ENCODE measurements at places on chromosomes 5 and 9.

DNA sequence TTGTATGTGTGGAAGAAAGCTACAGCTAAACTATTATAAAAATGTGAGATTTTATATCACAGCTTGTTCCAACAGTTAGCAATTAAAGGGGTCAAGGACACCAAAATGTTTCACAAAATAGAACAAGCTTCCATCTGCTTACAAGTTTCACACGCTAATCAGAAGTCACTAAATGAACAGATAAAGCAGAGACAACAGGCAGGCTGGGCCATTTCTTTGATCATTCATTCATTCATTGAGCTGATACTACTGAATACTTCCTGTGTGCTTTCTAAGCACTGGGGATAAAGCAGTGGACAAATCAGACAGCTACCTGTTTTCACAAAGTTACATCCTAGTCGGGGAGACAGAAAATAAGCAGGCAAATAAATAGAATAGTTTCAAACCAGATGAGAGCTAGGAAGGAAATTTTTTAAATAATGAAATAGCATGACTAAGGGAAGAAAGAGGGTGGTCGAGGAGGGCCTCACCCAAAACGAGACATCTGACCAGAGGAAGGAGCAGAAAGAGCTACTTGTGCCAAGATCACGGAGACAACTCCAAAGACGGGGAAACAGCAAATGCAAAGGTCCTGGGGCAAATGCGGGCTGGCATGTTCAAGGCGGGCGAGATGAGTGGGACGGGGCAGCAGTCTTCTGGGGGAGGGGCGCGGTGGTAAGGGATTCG lies 1.2 kb downstream of the MAPK9 start:
- DNase-seq, result no peak

- no peak for DNase-seq
Observed at GRCh38 chr5:36346896-36347690, 45.4 kb upstream of the RANBP3L start.

DNA sequence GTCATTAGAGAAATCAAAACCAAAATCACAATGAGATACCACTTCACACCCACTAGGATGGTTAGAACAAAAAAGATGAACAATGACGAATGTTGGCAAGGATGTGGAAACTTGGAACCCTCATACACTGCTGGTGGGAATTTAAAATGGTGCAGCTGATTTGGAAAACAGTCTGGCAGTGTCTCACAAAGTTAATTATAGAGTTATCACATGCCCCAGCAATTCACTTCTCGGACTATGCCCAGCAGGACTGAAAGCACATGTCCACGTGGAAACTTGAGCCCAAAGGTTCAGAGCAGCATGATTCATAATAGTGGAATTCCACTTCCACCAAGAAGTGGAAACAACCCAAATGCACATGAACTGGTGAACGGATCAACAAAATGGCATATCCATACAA lies 85.0 kb upstream of the HRH2 start:
- DNase-seq, result no peak

DNA sequence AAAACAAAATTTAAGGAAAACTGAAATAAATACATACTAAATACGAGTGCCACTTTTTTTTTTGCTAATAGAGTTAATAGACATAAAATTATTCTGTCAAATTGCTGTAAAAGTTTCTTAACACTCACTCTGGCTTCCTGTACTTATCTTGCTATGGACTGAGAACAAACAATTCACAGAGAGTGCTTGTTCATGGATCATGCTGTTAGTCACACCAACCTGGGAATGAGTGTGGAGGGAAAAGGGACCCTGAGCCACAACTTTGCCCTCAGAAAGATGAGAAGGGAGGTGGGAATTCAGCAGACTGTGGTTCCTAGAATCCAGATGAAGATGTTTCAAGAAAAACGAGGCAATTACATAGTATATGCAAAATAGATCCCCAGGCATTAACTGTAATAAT lies 246.9 kb downstream of the FBXL7 start:
- DNase-seq, result no peak

DNA sequence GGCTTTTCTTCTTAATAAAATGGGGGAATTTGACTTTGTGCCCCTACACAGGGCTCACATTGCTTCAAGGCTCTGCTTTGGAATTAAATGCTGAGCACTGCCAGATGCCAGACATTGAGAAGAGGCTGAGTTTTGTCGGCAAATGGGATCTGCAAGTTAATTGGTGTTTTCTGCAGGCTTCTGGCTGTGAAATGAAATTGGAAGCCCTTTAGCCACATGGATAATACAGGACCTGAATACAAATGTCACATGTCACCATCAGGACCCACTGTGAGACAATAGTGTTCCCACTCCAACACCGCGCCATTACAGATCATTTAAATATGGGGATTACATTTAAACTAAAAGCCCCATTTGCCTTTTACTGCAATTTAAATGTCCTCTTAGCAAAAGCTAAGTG lies 164.4 kb downstream of the ZSWIM6 start:
- DNase-seq, result no peak

DNA sequence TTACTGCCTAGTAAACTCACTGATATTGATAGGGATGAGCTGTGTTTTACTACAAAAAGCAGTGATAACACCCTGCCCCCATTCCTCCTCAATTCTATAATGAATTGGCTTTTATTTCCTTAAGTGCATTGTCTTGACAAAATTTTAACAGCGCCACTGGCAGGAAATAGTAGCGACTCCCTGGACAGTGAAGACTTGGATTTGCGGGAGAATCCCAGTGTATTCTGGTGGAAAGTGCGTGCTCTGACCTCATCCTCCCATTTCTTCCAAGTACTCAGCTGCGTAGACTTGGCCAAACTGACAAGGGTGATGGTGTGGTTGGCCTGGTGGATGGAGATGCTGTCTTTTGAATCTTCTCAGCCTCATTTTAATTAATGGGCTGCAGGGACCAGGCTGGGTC lies 5.3 kb downstream of the TRIO start:
- DNase-seq, result no peak

DNA sequence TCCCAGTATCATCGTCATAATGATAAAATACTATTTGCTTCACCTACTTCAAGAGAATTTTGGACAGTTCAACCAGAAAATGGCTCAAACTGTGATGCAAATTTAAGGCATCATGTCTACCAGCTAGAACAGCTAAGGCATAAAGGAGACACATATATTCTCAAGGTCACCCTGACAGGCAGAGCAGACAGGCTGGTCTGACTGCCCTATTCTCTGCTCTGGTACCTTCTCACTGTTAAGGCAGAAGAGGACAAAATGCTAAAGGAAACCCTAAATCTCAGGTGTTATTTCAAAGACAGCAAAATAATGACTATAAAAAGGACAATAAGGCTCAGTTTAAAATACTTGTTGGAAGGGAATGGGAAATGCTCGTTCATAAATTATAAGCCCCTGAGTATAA lies 87.2 kb downstream of the MRPS27 start:
- no peak for DNase-seq

GRCh38 chr9:137138722-137139467 lies at the start of gene GRIN1:
TSS of gene GRIN1 (plus strand) at chr9:137139154. CDS start at chr9:137139487, 333 bp downstream.
- no peak for DNase-seq

DNA sequence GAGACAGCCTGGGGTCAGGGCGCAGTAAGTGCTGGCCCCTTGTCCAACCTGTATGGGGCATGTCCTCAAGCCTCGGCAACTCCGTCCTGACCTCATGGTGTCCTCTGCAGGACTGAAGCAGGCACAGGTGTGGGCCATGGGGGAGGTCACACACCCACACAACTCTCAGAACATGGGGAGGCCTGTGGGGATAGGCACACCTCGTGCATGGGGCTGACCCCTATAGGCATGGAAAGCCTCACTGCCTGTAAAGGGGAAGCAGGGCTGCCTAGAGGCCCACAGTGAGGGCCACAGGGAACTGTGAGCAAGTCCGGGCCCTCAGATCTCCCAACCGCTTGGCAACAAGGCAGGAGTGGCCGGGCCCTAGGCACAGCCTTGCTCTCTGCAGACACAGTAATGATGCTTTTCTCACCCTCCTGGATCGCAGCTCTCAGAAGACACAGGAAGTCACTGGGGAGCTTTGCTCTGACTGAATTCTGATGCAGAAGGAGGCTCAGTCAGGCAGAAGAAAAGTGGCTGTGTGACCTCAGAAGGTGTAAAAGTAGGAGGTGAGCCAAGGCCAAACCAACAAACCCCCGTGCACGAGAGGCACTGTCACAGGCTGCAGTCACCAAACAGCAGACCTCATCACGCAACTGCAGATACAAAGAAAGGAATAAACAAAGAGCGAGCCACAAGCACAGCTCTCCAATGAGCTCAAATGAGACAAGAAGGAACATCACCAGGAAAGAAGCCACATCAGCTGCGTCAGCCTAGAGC lies 5.4 kb downstream of the IPPK start:
- DNase-seq, result no peak

- DNase-seq, result no peak
Observed at GRCh38 chr9:69314547-69314946, 10.5 kb upstream of the ENTREP1 start.

GRCh38 chr9:34254141-34254913 lies 74.7 kb downstream of the KIF24 start:
- no peak for DNase-seq

DNA sequence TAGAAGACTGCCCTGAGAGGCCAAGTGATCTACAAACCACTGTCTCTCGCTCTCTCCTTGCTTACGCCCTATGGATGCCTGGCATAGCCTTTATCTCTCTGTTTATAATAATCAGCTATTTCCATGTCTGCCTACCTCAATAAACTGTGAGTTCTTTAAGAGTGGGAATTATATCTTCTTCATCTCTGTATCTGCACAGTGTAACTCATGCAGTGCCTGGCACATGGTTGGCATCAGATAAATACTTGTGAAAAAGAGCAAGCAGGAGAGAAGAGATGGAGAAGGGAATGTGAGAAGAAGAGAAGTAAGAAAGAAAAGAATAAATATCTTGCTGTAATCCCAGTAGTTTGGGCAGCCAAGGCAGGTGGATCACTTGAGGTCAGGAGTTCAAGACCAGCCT lies 94.6 kb upstream of the TNPO1 start:
- no peak for DNase-seq

- no peak for DNase-seq
Observed at GRCh38 chr9:127154390-127155191, 32.2 kb upstream of the ANGPTL2 start.

- DNase-seq, result no peak
Observed at GRCh38 chr9:79568337-79569101, 3.2 kb upstream of the TLE4 start.

GRCh38 chr5:75242067-75242466 lies 5.4 kb upstream of the ANKRD31 start:
- no peak for DNase-seq

- DNase-seq, result no peak
Observed at GRCh38 chr5:136191304-136192014, 1.5 kb downstream of the SMIM32 start.

- no peak for DNase-seq
Observed at GRCh38 chr9:99637641-99638040, 184.0 kb upstream of the NR4A3 start.
